Fibroblast of lung (primary cell): ENCODE measurements at places on chromosomes 2 and 18. TPM values are rescaled to one million over a fixed set of nuclear protein-coding genes. Genes with fewer than 3 reads are reported as not detected.

ROCK2 gene
- 21.6 and 32.0 TPM in 2 replicates for polyA plus RNA-seq

TBR1 gene
- 0.01 TPM in 1 of 2 replicates, not detected in the other for polyA plus RNA-seq

- DNase-seq, result peak; percentile 70
Measured at GRCh38 chr2:216829533-216829932, 30.3 kb downstream of the TNP1 start.

- peak; percentile 97 for DNase-seq
Measured at GRCh38 chr2:65436169-65436823, 3.9 kb upstream of the SPRED2 start.

DNA sequence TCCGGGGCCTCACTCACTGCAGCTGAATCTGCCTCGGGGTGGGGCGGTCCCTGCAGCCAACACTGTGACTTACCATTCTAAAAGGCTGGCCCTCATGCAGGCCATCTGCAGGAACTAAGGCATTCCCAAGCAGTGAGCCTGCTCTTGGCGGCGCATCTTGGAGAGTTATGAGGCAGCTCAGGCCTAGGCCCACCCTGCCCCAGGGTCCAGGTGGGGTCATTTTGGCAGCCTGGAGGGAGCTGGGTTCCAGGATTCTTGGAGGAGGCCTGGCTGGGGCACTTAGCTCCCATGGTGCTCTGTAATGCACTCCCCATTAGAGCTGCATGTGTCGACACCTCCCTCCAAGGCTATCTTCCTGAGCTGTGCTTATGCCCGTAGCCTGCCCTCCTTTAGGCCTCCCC, 14.8 kb upstream of the BIN1 start:
- DNase-seq, result no peak
